ENCODE measurements at places on chromosomes 7 and 10.

DNA sequence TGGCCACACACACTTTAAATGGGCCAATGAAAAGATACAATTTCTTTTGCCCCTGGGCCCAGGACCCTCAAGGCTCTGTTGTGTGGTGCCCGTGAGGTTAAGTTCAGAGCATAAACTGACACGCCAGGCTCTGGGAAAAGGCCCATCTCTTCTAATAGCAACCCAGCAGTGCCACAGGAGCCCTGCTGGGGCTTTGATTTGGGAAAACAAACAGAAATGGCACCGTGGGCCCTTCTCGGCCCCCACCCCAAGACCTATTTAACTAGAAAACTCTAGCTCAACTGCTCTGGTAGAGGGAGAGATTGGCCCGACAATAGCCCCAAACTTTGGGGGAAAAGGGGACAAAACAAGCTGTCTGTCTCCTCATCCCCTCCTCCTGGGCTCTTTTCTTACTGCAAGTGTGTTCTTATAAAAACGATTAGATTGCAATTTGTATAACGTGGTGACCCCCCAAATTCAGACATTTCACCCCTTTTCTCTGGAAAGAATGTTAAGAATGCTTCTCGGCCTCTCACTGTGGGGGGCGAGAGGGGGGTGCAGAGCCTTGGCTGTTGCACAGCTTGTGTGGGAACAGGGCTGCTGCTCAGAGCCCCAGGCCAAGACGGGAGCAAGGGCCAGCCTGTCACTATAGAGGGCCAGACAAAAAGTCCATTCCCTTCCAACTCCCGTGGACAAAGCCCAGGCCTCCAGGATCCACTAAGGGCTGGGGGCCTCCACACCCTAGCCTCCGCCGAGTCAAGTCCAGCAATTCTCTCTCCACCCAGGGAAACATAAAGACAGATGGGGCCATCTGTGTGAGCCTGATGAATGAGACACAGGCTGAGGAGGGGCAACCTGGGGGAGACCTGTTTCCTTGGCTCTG lies 26.8 kb downstream of the DPCD start:
- DNase-seq: no peak

- DNase-seq: no peak
These were observed 28.5 kb downstream of the CPED1 start for GRCh38 chr7:121016966-121017365.

GRCh38 chr7:3897430-3898372 lies 596.6 kb downstream of the SDK1 start:
- peak; percentile 57 for DNase-seq

- DNase-seq: no peak
These were observed 542.3 kb upstream of the MBL2 start for GRCh38 chr10:53314876-53315275.

GRCh38 chr10:56551037-56551436 lies 190.0 kb upstream of the ZWINT start:
- no peak for DNase-seq

DNA sequence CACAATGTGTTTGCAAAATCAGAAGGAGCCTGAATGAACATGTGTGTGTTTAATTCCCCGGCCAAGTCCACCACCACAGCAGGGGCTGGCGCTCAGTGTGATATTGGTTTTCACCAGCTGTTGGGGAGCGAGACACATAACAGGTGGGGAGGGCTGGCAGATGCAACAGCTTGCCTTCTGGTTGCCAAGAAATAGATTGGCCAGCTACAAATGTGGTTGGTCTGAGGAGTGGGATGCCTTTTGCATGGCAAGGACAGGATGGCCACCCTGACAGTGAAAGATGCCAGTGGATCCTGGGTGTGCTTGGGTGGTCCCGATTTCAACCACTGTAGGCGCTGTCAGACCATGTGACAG lies 292.5 kb upstream of the FZD8 start:
- no peak for DNase-seq

DNA sequence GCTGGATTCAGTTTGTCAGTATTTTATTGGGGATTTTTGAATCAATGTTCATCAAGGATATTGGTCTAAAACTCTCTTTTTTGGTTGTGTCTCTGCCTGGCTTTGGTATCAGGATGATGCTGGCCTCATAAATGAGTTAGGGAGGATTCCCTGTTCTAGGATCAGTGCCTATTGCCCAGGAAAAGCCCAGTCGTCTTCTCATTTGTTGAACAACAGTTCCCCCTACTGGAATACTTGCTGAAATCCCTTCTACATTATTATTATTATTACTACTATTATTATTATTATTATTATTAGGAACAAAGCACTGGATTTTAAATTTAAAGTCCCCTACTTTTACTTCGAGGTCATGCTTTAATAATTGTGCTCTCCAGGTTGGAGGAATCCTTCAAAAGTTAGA lies 528.9 kb downstream of the MAGI2 start:
- no peak for DNase-seq

DNA sequence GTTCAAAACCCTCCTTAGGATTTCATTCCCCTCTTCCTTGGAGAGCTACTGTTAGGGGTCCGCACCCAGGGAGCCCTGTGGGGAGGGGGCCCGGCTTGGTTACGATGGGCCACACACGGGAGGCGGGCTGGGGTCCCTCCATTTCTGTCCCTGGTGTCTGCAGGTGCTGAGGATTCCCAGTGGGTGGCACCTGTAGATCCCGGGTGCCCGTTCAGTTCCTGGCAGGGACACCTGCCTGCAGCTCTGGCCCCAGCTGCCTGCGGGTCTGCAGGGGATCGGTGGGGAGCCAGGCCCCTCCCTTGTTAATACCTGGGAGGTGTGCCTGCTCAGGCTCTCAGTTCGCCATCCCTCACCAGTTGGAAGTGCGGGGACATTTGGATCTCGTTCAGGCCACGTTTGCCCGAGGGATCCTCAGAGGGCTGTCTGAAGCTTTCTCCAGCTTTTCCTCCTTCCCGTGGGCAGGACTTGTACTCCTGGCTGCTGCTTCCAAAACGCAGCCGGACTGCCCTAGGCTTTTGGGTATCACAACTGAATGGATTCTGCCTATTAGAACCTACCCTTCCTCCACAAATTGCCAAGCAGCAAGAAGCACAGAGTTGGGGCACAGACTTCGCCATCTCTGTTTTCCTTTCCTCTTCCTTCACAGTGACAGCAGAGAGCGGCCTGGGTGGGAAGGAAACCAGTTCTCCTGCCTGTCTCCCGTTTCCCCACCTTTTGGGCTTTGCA lies 22.3 kb upstream of the IL15RA start:
- peak; percentile 51 for DNase-seq

GRCh38 chr7:149862156-149862555 lies 11.6 kb upstream of the ATP6V0E2 start:
- DNase-seq: no peak

DNA sequence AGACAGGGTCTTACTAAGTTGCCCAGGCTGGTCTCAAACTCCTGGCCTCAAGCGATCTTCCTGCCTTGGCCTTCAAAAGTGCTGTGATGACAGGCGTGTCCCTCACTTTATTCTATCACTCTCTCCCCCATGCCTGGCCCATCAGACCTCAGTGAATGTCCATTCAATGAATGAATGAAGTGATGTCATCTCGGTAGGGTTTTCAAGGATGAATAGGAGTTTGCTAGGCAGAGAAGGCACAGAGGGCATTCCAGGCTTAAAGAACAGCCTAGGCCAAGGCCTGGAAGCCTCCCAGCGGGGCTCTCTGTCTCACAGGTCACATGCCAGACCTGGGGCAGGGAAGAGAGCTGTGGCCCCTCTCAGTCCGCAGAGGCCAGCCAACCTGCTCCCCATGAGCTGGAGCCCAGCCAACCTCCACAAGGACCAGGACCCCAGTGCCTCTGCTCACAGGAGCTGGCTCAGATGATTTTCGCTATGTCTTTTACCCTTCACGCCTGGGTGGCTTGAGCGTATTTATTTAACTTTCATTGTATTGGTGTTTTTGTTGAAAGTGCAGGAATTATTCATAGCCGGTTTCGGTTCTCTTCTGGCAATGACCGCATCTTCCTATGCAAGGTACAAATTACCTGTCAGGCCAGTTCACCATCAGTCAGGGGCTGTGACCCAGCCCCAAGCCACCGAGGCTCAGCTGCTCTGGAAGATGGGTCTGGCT lies 11.8 kb upstream of the TNRC18 start:
- DNase-seq: no peak

DNA sequence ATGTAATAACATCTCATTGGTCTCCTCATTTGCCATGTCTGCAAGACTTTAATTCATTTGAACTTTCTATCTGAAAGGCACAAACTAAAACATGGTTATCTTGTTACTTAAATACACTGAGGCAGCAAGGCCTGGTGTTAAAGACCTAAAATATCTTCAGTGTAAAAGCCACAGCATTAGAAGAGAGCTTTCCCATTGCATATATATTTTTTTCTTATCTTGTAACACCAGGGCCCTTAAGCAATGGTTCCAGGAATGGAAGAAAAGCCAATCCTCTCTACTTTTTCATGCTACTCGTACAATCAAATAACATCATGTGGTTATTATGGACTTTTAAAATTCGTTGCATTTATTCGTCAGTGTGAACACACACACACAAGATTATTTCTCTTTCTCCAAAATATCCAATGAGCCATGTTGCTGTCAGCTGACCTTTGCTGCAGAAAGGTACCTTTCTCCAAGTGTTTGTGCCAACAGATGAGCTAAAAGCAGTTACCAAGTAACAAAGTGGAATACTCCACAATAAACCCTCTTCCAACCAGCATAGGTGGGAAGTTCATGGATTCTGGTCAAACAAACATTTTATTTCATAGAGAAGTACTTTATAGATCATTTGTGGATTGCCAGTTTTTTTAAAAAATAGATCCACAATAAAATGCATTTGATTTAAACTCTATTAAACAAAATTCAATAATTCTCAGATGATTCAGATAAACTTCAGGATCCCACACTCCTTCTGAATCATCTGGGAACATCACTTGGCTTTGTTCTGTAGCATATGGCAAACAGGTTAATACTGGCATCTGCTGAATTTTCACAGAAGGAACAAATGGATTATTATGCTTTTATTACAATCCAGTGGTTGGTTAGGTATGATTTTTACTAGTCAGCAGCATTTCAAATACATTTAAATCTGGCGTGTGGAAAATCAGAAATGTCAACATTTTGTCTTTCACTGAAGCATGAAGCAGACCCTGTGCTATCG lies 63.3 kb upstream of the AGBL3 start:
- DNase-seq: no peak

DNA sequence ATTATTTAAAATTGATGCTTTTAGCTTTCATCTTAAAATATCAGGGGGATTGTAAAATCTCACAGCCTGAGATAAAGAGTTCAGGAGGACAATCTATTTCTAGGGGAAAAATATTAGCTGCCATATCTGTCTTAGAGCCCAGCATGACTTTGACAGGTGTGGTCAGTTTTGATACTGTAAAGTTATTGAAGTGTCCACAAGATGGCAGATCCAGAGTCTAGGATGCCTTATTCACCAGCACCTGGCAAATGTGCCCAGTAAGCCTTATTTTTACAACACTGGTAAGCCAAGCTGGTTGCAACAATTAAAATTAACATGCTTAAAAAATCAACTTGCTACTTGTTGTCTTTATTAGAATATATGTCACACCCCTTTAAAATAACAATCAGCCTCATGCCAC lies 579.3 kb downstream of the SH2D4B start:
- DNase-seq: no peak

GRCh38 chr10:61409157-61409556 lies 44.0 kb downstream of the TMEM26 start:
- no peak for DNase-seq

GRCh38 chr10:69464801-69465401 lies 13.6 kb downstream of the TSPAN15 start:
- peak; percentile 10 for DNase-seq

DNA sequence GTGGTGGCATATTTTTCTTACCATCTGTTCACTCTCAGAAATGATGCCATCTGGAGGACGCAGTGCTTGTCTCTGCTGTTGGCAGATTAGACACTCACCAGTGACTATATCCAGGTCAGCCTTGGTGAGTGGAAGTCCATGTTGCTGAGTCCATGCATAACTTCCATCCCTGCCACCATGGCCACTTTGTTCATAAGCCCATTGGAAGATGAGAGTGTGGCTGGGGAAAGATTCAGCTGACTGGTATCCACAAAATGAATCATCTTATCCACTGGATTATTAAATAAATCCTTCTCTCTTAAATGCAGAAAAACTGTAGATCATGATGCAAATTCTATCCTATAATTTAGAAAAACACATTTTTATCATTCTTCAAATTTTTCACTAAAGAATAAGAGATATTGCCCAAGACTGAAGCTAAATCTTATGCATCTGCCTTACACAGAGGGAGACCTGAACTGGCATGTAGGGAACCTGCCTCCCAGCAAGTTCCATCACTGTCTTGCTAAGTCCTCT lies 726.9 kb downstream of the TNS3 start:
- no peak for DNase-seq

Data from body of pancreas (tissue), 4 donors.